Right cardiac atrium (tissue), 5 donors: ENCODE measurements at places on chromosomes 2 and 18. TPM values are rescaled to one million over a fixed set of nuclear protein-coding genes. Genes with fewer than 3 reads are reported as not detected.

Gene RFX8
- 0.50 TPM for total RNA-seq

Gene SULT1C4
- total RNA-seq = 17.0 TPM

Gene C2orf78
- not detected for total RNA-seq

Gene OSBPL6
- 6.4 TPM for total RNA-seq

Gene MROH2A
- total RNA-seq = not detected

- no peak for DNase-seq
Observed at GRCh38 chr2:194203898-194204297, 1453.1 kb upstream of the SLC39A10 start.
